ENCODE measurements at places on chromosomes 5 and 9. TPM values are rescaled to one million over a fixed set of nuclear protein-coding genes. Genes with fewer than 3 reads are reported as not detected.
A peak's percentile ranks its signal among the peaks of the same experiment; 100 is the strongest.

- DNase-seq: no peak
These were observed 114.1 kb downstream of the MPDZ start for GRCh38 chr9:13165236-13165945.

- DNase-seq: no peak
These were observed 46.8 kb downstream of the NSUN2 start for GRCh38 chr5:6585939-6586646.

DNA sequence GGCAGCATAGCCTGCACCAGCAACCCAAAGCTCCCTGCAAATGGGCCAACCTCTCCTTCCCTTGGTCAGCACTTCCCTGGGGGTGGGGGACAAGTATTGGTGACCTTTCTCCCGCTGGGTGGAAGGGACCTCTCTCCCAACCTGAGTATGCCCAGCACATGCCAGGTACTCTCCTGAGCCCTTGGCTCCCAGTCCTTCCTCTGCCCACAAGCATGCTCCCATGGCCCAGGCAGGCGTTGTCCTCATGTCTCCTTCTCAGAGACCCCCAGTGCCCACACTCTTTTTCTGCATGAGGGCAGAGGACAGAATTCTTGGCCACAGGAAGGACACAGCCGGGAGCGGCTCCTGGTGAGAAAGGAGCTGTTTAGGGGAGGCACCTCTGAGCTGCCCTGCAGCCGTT lies 60.3 kb downstream of the PHF2 start:
- no peak for DNase-seq

GRCh38 chr9:78860801-78861475 lies 564.0 kb downstream of the PSAT1 start:
- DNase-seq: no peak

DNA sequence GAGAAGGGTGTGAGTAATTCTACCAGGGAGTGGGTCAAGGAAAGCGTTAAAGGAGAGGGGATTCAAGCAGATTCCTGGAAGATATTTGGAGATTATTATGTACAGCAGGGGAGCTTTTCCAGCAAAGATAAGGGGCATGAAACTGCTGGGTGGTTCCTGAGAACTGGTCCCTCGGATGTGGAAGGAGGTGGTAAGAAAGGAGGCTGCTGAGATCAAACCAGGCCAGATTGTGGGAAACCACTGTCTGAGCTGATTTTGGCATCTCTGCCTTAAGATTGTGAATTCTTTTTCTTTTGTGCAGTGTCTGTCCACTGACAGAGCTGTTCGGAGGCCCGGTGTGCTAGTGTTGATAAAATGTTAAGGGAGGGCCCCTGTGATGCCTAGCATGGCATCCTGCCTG lies 45.4 kb downstream of the SNX30 start:
- DNase-seq: no peak

- peak; percentile 75 for DNase-seq
These were observed 956 bp downstream of the MBLAC2 start for GRCh38 chr5:90473396-90474234.

GRCh38 chr9:127777368-127777980 lies 992 bp downstream of the SH2D3C start:
- no peak for DNase-seq

DNA sequence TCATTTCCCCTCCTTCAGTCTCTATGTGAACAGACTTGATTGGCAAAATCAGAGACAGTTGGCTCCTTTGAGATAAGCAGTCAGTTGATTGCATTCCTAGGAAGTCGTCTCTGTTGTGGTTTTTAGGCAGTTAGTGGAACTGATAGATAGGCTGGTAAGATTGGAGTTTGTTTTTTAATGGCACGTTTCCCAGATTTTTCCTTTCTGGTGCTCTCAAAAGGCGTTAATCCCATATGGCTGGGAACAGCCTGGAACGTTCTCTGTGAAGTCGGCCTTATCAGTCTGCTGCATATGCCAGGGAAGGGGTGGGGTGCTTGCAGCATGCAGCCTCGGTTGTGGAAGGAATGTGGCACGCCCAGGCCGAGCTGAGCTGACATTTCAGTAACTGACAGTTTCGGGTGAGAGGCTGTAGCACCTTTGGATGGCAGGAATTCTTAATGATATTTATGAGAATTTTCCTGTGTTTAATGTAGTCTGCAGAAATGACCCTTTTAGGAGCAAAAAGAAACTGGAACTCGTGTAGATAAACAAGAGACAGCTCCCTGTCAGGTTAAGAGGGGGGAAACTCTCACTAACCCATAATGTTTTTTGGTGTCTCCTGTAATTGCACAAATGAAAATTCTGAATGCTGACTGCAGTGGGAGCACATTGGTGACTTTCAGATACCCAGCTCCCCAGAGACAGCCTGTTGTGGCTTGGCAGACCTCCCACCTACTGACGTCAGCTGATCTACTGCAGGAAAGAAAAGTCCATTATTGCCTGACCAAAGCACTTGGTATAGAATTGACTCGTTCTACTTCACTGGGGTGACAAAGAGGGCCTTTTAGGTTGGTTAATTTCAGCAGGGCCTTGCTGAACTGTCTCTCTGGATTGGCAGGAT lies 6.3 kb downstream of the SPTAN1 start:
- peak; percentile 28 for DNase-seq

- peak; percentile 31 for DNase-seq
These were observed 187.5 kb upstream of the RORB start for GRCh38 chr9:74309654-74310053.

DNA sequence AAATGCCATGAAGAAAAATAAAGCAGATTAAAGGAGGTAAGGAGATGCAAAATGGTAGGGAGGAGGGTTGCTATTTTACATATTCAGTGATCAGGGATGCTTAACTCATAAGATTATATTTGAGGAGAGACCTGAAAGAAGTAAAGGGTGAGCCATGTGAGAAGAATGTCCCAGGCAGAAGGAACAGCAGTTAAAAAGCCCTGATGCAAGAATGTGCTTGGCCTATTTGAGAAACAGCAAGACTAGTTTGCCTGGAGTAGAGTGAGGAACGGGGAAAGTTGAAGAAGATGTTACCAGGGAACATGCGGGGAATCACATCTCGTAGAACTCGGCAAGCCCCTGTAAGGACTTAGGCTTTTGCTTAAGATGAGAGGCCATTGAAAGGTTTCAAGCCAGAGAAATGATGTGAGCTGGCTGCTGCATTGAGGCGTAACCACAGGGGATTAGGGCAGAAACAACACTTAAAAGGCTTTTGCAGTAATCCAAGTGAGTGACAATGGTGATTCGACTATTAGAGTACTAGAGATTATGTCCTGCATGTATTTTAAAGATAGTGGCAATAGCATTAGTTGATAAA lies 198.7 kb downstream of the VPS13A start:
- DNase-seq: peak; percentile 21

DNA sequence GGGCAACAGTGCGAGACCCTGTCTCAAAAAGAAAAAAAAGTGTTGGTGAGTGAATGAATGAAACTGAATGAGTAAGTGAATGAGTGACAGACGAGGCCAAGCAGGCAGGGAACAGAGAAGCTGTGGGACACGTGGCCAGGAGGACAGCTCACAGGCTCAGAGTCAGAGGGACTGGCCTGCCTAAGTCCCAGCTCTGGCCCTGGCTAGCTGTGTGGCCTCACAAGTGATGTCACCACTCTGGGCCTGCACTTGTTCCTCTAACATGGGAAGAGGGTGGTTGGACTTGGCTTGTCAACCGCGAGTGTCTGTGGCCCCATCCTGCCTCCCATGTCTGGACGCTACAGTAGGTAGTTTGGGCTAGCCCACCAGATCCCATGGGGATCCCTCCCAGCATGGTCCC lies 4.7 kb upstream of the PLPP7 start:
- DNase-seq: no peak

DNA sequence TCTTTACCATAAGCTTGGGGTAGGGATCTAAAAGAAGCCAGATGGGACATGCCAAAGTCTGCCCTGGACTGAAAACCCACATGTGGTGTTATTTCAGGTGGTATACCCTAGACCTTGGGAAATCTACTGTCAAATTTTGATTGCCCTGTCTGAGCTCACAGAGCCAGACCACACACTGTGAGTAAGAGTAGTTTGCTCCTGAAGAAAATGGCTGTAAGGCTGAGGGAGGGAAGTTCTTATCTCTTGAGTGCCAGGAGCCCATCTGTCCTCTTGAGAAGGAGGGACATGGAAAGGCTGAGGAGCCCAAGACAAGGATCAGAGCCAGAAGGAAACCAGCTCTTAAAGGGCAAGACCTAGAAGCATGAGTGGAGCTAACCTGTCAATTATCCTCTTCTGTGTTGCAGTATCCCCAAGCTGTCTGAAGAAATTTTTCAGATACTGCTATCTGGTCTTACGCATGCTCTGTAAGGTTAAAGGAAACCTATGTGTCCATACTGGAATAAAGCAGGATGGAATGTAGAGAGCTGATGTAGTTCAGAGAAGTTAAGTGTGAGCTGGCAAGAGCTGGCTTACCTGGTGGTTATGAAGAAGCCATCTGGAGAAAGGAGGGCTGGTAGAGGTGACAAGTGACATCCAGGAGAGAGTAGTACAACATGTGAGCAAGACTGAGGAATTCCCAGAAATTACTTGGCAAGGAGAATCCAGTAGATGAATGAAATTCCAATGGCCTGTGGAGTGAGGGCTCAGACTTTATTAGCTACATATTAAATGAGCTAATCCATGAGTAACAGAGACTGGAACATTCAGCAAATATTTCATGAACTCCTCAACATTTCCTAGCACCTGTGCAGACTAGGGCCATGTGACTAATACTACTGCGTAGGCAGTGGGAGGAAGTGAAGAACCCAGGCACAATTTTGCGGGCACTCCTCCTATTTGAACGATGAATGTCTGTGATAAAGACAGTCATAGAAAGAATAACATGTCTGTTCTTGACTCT lies 389.1 kb upstream of the KIF2A start:
- no peak for DNase-seq

GRCh38 chr5:74240783-74241750 lies 399.5 kb downstream of the ENC1 start:
- no peak for DNase-seq

DNA sequence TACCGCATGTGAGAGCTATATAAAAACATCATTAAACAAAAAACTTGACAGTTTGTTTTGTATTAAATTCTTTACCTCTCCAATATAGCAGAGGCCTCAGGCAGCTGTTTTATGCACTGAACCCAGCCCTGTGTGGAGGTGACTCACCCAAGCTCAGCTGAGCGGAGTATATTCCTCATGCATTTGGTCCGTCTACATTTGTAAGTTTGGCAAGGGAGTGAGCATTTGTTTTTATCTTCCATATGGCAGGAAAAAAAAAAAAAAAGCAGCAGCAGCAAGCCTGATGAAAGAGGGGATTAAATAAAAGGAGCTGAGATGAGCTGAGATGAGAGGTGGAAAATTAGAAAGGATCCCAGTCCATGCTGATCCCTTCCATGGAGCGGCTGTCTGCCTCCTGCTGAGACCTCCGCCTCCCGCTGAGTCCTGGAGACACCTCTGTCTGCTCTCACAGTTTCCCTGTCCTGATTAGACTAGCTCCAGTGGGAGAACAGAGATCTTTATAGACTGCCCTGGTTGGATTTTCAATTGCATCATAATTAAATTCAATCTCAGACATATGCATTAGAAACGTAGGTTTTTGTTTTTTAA lies 112.0 kb upstream of the CTNND2 start:
- DNase-seq: peak; percentile 27

DNA sequence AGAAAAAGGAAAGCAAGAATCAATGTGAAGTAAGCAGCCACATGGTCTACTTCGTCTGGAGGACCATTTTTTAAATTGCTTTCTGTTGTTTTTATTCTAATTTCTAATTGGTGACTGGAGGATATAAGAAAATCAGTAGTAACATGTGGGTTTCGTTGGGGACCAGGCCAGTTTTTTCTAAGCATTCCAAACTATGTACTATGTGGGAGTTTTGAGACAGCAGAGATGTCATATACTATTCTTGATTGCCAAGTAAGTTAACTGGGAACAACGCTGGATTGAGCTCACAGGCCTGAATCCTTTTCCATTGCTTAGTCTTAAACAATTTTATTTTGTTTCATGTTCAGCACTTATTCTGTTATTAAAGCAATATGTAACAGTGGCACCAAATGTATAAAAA lies 225.7 kb downstream of the TMEM167A start:
- no peak for DNase-seq

DNA sequence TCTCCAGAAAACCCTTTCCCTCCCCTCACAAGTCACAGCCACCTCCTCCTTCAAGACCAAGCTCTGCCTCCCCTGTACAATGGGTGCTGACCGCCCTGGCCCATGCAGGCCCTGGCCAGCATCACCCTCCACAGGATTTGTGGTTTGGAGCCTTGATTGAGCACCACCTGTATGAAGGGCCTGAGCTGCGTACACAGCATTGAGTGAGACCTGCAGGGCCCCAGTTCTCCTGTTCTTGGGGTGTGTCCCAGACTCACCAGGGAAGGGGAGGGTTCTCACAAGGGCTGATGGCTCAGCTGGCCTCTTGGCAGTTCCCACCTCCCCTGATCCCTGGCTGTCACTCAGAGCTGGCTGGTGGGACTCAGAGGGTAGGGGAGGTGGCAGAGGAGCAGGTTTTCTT lies 63.7 kb upstream of the IER5L start:
- no peak for DNase-seq

DNA sequence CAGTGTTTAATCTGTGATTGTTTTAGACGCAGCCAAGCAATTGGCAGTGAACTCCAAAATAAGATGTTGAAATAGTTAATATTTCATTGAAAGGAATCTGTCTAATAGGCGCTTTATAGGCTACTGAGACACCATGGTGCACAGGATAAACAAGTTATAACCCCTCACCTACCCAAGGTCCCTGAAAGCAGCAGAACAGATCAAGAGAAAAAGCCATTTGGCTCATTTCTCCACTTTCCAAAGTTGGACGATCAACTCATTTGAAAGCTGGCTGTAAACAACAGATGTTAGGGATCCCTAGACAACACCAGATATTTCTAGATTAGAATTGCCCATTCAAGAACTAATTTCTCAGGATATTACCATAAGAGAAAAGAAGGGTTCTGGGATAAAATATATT lies 4.9 kb downstream of the PUM3 start:
- DNase-seq: no peak

GRCh38 chr5:61464512-61464911 lies 132.5 kb downstream of the ZSWIM6 start:
- DNase-seq: no peak

DNA sequence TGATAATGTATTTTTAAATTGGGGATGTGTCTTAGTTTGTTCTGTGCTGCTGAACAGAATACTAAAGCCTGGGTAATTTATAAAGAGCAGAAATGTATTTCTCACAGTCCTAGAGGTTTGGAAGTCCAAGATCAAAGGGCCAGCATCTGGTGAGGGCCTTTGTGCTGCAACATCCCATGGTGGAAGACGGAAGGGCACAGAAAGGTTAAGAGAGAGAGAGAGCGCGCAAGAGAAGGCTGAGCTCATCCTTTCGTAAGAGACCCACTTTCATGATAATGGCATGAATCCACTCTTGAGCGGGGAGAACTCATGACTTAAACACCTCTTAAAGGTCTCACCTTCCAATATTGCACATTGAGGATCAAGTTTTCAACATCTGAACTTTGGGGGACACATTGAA lies 79.1 kb upstream of the GOLM1 start:
- no peak for DNase-seq

The RNF180 gene
- polyA plus RNA-seq: 2.0 TPM

The LRRC19 gene
- polyA plus RNA-seq: 0.71 TPM

The FBLL1 gene
- polyA plus RNA-seq: 4.3 TPM

The NTNG2 gene
- 0.99 TPM for polyA plus RNA-seq

The ZNF883 gene
- polyA plus RNA-seq: 25.1 TPM

The HACD4 gene
- polyA plus RNA-seq: 1.3 TPM

The PWWP2A gene
- 51.5 TPM for polyA plus RNA-seq

The LCN2 gene
- 2.0 TPM for polyA plus RNA-seq

The PIP5K1B gene
- polyA plus RNA-seq: 2.1 TPM

The STC2 gene
- 25.4 TPM for polyA plus RNA-seq

The PCDHB10 gene
- polyA plus RNA-seq: 1.7 TPM

The GFPT2 gene
- 74.6 TPM for polyA plus RNA-seq

Data from GM23338 (cell line).